Left forelimb (tissue), 1 donor: ENCODE measurements at places on chromosomes 6 and 20.

- DNase-seq: no peak
Observed at GRCh38 chr20:40317156-40317790, 371.8 kb downstream of the MAFB start.

- peak; percentile 95 for DNase-seq
Observed at GRCh38 chr6:75205776-75206575, at the start of gene COL12A1. TSS of gene COL12A1 (minus strand) at chr6:75206053. CDS start at chr6:75202792, 3,261 bp downstream.

GRCh38 chr20:5658912-5659345 is 91.3 kb upstream of the SHLD1 start:
- DNase-seq: peak; percentile 85

GRCh38 chr20:16692009-16692408 is 37.8 kb upstream of the SNRPB2 start:
- no peak for DNase-seq

DNA sequence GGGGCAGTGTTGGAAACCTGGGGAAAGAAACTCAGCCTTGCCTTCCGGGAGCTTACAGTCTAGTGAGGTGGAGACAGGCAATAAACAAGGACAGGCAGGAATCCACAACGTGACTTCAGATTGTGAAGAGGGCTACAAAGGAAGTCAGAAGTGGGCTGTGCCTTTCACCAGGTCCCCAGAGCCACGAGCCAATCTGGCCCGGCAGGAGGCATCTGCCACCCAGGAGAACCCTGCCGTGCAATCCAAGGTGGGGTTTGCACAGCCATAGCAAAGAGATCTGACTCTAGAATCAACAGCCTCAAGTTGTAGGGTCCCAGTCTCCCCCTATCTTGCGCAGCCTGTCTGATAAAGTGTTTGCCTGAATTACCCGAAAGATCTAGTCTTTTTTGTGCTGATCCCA is 5.5 kb downstream of the SLC32A1 start:
- no peak for DNase-seq

GRCh38 chr20:32674362-32674789 is 635 bp upstream of the C20orf203 start:
- no peak for DNase-seq

- no peak for DNase-seq
Observed at GRCh38 chr6:120816794-120817193, 517.5 kb downstream of the TBC1D32 start.

- no peak for DNase-seq
Observed at GRCh38 chr6:67663105-67663895, 971.8 kb upstream of the ADGRB3 start.

DNA sequence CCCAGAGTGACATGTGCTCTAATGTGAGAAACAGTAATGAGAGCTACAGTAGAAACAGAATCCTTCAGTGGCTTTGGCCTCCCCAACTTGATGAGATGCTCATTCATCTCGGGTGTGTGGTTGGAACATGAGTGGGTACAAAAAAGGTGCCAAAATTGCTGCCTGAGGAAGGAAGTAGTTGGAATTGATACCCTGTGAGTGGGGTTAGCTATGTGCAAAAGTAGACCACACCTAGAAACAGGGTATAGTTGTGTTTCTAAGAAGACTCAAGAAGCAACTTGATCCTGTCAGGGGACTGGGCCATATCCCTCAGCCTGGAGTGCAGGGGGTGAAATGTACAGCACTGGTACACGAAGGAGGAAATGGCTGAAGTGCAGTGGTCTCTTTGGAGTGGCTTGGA is 206.4 kb upstream of the SUPT3H start:
- DNase-seq: no peak

DNA sequence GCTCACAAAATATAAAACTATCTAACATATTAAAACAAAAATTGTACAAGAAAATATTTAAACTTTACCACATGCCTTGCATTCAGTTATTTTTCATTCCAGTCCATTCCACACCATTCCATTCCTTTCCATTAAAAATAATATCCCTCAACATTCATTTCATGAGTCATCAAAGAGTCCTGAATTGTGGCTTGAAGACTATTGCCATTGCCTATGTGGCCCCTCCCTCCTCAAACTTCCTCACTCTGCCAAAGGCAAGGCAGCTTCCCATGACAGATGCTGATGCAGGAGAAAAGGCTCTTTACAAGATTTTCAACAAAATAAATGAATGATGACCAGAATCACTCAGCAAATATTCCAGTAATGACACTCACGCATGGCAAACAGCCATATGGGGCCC is 31.7 kb downstream of the IL20RA start:
- DNase-seq: no peak

DNA sequence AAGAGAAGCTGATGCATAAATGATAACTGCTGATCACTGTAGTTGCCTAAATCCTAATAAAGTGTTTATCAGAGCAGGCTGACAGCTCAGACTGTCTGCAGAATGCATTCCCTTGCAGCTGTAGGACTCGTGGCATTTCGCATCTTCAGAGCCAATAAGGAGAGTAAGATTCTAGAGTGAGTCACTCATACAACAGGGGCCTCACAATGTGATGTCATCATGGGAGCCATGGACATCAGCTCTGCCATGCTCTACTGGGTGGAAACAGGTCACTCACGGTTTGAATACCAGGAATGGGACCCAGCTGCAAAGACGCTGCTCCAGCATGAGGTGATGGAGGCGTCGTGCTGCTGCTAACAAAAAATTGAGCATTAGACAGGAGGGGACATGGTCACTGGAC is 7.4 kb downstream of the FAM209B start:
- no peak for DNase-seq

GRCh38 chr6:148866657-148867268 is 119.9 kb downstream of the UST start:
- DNase-seq: no peak

GRCh38 chr20:50343490-50344179 is 153.0 kb downstream of the CEBPB start:
- DNase-seq: no peak

DNA sequence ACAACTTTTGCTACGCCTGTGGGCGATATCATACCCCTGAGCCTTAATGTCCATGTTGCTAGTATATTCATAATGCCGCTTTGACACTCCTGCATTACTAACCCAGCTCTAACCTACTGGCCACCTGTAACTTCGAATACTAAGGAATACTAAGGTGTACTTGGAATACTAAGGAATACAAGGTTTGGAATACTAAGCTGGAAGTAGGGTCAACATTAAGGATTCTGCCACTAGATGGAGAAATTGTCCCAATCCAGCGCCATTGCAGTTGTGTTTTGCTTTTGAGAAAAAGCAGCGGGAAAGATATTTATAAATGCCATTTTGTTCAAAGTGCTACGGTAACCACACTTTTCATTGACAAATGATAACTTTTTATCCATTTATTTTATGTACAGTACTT is 10.7 kb downstream of the TBXT start:
- no peak for DNase-seq

GRCh38 chr6:99002831-99003230 is 55.1 kb upstream of the FBXL4 start:
- no peak for DNase-seq
